ENCODE measurements at places on chromosomes 11 and 22.
A peak's percentile ranks its signal among the peaks of the same experiment; 100 is the strongest.

- DNase-seq: no peak
These were observed 31.2 kb upstream of the B3GAT1 start for GRCh38 chr11:134443246-134443645.

- no peak for DNase-seq
These were observed 58.3 kb downstream of the TYR start for GRCh38 chr11:89235976-89236375.

GRCh38 chr11:35322318-35322979, 96.9 kb downstream of the SLC1A2 start:
- no peak for DNase-seq

DNA sequence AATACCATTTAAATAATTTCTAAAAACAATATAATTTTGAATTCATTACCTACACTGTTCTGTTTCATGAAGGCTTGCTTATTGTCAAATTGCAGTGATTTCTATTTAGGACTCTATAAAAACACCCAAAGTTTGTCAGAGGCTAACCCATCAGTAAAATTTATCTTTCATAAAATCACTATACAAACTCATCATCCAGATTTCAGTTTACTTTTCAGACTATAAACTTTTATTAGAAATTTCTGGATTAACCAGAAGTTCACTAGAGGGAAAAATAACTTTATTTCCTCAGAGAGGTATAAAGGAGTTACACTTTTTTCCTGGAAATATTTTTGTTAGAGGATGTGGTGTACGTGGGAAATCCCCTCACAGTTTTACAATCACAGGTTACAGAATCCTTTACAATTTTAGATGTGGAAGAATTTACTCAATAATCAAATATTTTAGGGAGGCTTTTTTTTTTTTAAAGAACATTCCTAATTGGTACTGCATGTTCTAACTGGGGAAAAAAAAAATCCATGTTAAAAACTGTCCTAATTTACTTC, 176.7 kb downstream of the SWAP70 start:
- DNase-seq: no peak

GRCh38 chr11:68399916-68400315, 60.6 kb upstream of the PPP6R3 start:
- no peak for DNase-seq

GRCh38 chr11:64791781-64792291, 11.2 kb downstream of the MAP4K2 start:
- DNase-seq: no peak

- DNase-seq: no peak
These were observed 4.4 kb downstream of the NDUFV1 start for GRCh38 chr11:67611165-67611564.

DNA sequence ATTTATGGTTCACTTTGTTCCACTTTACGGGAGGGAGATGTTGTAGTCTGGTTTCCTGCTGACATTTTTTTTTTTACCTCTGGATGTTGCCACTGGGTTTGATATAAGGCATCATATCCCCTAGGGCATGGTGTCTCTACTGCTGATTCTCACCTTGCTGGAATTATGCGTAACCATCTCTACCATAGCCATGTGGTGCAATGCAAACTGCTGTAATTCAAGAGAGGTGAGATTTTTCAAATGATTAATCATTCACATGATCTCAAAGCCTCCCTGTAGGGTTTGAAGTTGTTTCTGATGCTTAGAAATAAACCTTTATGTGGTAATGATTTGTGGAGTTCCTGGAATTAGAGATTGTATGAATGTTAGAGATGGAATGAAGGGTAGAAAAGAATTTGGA, 13.0 kb downstream of the MS4A3 start:
- DNase-seq: no peak

- no peak for DNase-seq
These were observed 1427.1 kb downstream of the LRRC4C start for GRCh38 chr11:40032331-40032730.

- DNase-seq: no peak
These were observed 2.2 kb upstream of the CABP2 start for GRCh38 chr11:67525275-67525976.

- DNase-seq: no peak
These were observed 64.8 kb downstream of the STIM1 start for GRCh38 chr11:3920148-3920852.

- DNase-seq: no peak
These were observed 4.2 kb upstream of the SERPINH1 start for GRCh38 chr11:75557666-75558494.

DNA sequence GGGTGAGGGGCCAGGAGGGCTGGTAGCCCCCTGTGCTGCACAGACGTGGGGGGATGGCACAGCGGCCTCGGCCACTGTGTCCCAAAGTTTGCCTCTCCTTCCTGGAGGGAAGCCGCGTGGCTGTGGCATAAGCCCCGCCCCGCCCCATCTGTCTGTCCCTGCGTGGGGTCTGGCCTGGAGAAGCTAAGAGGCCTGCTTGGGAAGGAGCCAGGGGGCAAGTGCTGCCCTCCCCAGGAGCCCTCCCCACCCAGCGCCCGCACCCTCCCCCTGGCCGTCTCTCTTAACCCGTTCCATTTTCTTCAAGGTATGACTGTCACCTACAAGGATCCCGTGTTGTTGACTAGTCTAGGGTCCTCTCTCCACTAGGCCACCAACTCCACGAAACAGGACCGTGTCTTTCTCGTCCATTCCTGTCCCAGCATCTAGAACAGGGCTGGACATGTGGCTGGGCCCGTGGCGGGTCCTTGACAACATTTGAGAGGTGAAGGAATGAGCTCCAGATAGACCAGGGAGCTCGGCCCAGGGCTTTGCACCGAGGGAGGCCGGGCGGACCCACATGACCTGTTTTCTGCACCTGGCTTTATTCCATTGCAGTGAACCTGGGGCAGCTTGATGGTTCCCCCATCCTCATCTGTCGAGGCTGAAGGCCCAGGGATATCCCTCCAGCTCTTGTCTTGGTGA, 428.0 kb downstream of the TBC1D22A start:
- no peak for DNase-seq

DNA sequence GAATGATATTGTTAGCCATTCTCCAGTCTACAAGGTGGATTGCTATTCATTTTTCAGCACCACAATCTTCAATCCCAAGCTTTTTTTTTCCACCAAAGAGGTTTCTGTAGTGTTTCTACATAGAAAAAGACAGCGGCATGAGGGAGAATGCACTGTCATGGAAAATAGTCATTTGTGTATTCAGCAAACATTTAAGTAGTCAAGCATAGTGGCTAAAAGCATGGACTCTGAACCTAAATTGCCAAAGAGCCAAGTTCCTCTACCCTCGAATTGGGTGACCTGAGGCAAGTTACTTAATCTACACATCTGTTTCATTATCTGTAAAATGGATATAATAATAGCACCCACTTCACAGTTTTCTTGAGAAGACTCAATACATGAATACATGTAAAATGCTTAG, 14.2 kb downstream of the GAS2 start:
- DNase-seq: no peak

DNA sequence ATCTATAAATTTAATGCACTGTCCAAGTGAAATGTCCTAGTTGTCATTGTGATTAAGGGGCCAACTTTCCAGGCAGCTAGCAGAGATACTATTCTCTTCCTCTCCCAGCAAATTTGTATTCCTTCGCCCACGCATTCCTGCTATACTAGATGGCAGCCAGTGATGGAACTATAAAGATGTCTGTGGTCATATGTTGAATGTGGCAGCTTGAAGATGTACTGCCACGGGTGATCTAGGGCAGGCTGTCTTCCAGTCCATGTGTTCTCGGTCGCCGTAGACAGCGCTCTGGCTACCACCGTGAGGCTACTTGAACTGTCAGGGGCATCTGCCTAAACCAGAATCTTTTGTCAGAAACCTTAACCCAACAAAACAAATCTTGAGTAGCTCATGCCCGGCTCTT, 8.3 kb upstream of the SIDT2 start:
- DNase-seq: no peak

- no peak for DNase-seq
These were observed 487 bp upstream of the LIPT2 start for GRCh38 chr11:74493791-74494630.

DNA sequence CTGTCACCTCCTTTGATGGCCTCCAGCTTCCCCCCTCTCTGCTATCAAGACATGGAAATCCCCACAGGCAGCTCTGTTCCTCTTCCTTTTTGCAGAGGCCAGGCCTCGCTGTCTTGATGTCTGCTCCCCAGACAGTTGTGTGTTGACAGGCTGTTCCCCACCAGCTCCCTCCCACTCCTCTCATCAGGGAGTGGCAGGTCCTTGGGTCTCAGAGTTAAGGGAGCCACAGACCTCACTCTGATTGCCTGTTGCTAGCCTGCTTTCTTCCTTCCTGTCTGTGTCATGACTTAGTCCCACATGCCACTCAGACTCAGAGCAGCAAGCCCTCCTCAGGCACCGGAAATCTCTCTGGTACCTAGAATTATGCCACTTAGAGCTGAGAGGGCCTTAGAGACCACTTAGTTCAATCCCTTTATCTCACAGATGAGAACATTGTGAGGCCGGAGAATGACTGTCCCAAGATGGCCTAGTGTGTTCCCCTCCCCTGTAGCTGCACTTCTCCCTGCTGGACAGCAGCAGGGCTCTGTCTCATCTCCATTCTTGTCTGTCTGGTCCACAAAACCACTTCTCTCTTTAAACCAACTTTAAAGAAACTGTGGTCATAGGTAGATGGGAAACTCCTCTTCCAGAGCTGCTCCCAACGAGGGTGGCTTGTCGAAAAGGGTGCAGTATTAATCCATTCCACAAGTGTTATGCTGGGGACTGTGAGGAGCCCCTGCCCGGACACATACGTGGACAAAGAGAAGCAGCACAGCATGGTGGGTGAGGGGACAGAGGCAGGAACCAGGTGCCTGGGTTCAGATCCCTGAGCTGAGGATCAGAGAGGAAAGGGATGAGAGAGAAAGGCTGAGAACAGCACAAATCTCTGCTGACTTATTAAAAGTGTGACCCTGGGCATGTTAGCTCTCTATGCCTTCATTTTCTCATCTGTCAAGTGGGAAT, 4.2 kb downstream of the AMPD3 start:
- no peak for DNase-seq

DNA sequence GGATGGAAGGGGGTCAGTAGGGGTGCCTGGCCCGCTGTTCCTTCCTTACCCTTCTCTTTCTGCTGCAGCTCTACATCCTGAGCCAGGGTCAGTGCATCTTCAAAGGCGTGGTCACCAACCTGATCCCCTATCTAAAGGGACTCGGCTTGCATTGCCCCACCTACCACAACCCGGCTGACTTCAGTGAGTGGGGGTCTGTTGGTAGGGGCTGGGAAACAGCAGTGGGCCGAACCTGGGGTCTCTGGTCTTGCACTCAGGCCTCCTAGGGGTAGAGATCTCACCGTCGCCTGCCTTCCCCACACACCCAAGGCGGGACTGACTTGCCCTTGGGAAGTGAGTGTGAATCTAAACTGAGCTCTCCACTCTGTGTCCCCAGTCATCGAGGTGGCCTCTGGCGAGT, 7.6 kb downstream of the ABCG4 start:
- no peak for DNase-seq

GRCh38 chr22:41910050-41911000, 4.5 kb downstream of the SHISA8 start:
- no peak for DNase-seq

DNA sequence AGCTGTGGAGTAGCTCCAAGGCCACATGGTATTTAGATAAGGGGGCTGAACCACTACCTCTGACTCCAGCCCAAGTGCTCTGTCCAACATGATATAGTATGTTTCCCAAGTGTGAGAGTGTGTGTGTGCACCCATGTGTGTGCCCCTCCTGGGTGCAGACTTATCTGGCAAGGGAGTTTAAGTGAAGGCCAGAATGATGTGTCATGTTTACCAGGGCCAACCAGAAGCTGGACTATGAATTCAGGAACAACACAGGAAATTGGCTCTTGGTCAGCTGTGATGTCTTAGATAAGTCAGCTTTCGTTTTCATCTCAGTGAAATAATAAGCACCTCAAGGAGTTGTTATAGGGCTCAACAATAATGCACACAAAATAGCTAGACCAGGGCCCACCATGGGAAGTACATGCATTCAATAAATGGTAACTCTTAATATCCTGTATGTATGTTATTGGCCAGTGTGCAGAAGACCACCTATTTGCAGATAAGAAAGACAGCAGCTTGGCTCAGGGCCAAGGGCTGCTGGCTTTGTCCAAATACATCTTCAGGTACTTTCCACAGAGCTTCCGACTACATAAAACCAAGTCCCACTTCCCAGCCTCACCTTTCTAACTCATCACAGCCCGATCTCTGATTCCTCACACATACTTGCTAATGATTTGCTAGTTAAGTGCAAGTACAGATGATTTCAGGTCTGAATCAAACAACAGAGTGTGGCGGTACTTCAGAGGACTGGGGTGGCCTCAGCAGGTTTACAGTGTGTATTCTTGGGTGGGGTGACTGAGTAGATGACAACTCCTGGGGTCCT, 120.9 kb downstream of the ME3 start:
- peak; percentile 32 for DNase-seq

DNA sequence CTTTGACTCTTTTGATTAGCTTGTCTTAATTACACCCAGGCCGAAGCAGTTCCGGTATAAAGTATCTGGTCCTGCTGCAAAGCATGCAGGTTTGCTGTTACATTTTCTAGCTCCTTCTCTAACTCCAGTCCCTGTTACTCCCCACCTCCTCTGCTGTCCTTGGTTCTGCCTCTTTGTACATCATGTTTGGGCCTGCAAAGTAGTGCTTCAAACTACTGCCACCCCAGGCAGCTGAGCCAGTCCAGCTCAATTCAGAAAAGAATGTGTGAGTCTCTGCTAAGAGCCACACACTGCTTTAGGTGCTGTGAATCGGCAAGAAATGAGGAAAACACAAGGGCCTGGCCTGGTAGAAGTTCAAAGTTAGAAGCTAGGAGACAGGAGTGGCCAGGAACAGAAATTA, 136.0 kb downstream of the SERGEF start:
- DNase-seq: no peak

DNA sequence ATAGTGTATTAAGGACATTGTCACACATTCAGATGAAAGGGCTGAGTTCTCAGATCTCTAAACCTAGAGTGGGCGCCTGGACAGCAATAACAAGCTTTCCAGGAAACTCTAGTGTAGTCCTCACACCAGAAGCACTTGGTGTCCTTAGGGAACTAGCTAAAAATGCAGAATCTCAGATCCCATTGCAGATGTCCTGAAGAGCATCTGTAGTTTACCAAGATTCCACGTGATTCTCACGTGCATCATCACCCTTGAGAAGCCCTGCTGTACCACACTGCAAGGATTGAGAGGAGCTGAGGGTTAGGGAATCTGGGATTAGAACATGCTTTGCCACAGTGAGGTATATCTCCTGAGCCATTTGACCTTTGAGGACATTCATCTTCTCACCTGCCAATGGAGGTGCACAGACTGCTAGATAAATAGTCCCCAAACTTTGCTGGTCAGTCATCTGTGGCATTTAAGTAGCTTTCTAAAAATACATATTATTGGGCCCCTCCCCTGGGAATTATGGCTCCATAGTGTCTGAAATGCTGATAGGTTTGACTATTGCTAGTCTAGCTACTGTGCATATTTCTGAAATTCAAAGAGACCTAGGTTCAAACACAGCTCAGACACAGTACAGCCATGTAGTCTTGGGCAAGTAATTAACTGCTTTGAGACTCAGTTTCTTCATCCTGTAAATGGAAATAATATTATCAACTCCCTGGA, 1068.9 kb downstream of the OPCML start:
- no peak for DNase-seq

GRCh38 chr11:11252403-11252802, 100.6 kb downstream of the CSNK2A3 start:
- DNase-seq: no peak

Data from thoracic aorta (tissue), 2 donors.